NCI-H2081 (cell line): ENCODE measurements at places on chromosomes 7 and 10.

DNA sequence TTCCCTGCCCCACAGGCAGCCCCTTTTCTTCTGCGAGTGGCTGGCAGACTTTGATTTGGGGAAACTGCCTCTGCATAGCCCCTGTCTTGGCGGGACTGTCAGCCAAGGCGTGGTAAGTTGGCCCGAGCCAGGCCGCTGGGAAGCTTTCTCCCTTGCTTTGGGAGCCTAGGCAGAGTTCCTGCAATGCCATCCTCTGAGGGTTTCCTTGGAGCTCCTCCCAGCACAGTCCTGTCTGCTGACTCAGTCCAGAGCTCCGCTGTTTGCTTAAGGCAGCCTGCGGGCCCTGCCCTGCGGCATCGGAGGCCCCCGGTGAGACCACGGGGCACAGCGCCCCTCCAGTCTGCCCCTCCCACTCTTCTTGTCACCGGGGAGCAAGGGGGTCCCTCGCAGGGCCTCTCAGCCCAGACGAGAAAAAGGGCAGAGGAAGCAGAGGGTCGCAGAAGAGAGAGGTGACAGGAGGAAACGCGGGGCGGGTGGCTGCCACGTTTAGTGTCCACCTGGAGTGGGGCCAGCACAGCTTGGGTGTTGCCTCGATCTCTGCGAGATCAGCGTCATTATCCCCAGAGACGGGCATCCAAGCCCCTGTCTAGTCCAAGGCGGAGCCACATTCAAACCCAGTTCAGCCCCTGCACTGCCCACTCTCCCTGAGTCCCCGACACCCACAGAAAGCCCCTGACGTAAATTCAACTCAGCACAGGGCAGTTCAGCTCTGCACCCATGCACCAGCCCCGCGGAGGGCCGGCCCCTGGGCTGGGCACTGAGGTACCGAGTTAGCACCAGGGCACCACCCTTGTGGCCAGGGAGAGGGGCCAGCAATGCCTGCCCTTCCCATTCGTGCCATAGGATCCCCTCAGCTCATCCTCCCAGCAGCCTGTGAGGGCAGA lies 59.0 kb upstream of the CHST15 start:
- peak; percentile 59 for DNase-seq

DNA sequence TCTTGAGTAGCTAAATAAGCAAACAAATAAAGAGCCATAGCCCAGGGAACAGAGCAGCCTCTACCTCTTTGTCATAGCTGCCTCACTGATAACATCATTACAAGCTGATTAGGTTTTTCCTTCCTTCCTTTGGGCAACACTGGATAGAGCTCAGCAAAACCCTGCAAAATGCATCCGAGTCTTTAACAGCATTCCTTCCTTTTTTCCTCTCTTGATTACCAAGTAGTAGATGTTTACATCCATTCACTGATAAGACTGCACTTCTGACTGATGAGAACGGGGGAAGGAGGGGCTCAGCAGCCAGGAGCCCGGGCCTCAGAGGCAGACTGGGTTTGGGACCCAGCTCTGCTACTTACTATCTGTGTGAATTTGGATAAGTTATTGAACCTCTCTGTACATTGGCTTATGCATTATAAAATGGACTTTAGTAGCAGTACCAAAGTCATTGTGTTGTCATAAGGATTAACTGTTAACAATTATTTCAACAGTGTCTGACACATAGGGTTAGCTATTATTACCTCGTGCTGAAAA lies 214.2 kb downstream of the ANK3 start:
- DNase-seq, result no peak

DNA sequence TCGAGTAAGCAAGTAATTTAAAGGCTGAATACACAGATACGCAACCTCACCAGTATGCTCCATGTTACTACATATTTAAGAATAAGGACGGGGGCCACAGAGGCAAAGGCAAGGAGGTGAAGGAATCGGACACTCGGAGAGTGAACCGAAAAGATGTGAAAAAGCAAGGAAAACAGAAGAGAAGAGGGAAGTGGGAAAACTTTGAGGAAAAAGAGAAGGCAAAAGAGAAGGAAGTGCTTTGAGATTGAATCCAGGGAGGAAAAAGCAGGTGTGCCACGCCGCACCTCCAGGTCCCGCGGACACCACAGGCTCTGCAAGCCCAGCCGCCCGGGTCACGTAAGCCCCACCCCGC lies 367 bp upstream of the AVL9 start:
- no peak for DNase-seq

DNA sequence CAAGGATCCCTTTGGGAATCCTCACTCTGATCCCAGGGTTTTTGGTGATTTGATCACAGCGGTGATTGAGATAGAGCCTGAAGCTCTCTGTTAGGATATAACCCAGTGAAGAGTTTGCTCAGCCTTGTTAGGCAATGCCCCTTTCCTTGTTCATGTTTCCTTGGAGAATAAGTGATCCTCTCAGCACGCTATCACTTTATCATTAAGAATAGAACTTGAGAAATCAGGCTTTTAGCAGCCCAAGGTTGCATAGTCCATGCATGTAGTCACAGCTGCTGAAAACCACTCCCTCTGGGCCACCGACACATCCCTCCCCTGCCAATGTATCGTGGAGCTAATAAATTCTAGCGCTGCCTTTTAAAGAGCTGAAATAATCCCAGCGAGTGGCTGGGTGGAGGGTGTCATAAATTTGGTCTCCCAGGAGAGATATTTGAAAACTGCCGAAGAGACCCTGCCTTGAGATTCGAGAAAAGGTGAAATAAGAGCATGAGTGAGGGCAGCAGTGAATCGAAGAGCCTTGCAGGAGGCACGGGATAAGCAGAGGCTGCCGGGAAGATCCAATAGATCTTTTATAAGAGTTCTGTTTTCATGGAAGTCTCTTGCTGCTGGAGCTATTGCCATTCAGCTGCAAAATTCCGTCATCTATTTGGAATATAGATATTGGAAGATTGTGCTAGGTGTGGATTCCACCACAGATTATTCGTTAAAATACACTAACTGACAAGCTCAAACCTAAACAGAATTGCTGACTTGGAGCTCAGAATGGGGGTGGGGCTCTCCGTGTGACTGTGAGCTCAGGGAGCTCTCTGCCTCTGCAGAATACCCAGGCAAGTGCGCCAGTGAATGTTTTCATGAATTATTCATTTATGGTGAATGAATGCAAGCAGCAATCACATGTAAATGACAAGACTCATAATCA lies 249.8 kb downstream of the TRIL start:
- no peak for DNase-seq

DNA sequence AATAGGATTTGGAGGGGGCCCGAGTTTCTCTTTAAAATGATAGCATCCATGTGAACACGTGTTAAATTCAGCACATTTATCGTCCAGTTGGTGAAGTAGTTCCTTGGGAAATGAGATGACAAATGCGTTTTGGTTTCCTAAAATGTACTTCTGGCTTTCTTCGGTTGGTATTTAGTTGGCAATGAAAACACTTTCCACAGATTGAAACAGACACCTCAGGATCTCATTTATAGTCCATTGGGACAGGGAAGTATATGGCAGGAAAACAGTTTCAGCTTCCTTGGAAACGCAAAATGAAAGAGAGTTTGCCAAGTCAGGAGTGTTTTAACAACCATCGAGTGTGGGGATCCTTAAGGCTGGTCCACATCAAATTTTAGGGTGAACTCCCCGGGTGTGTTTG lies 19.4 kb upstream of the LYZL1 start:
- DNase-seq, result no peak

- peak; percentile 16 for DNase-seq
Measured at GRCh38 chr10:102504179-102504975, 605 bp downstream of the SUFU start.

DNA sequence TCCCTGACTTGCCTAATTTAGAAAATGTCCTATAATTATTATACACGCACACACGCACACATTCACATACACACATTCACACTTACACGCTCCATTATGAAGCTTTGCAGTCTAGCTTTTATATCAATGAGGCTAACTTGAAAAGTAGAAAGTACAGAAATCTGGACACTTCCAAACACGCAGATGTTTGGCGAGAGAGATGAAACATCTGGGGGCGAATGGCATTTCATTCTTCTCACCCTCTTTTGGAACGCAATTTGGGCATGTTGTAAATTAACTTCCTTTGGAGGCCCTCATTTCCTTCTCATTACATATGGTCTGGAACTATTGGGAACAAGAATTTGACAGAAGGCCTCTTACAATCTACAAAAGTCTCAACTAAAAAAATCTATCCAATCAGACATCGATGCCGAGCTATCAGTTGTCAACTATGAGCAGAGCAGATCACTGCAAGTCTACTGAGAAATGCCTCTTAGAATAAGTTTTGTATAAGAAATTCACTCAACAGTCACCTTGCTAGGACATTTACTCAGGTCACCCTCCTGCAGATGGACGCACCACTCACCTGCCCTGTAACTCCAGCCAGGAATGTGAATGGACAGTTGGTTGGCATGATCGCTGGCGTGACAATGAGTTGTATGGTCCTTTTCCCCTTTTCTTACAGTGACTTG lies 115.2 kb upstream of the ADAM12 start:
- DNase-seq, result no peak

GRCh38 chr10:81909453-81909852 lies 34.5 kb downstream of the NRG3 start:
- no peak for DNase-seq

GRCh38 chr7:132440151-132440550 lies 136.1 kb downstream of the PLXNA4 start:
- DNase-seq, result no peak

DNA sequence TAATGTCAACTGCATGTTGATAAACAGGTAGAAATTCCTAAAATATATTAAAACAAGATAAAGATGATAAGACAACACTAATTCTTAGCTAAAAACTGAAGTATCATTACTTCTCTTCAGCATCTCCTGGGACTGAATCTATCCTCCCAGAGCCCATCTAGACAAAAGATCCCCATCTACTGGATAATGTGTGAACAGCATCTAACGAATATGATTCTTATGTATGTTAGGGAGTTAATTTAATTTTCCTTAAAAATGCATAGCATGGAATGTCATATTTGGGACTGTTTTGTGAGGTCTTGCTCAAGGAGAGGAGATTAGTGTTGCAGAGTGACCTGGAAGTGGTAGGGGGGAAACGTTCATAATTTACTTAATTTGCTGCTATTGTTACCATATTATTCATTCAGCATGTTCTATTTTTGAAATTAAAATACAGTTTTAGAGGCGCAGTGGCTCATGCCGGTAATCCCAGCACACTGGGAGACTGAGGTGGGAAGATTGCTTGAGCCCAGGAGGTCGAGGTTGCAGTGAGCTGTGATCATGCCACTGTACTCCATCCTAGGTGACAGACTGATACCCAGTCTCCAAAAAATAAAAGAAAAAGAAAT lies 305.1 kb upstream of the CSTF2T start:
- peak; percentile 21 for DNase-seq

DNA sequence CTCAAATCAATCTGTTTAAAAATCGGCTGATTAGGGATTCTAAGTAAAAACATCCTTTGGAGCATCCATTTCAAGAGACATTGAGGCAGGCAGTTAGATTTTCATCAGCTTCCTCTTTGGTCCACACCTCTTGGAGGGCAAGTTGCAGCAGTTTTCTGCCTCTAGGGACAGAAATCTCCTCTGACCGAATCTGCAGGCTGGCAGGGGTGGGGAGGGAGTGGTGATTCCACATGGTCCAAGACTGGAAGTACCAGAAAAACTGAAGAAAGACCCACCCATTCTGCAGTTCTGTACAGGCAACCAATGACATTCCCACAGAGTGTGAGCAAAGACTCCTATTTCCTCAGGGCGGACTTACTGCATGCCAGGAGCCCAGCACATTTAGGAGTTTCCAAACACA lies 29.0 kb downstream of the FGFBP3 start:
- no peak for DNase-seq

GRCh38 chr7:95596198-95597063 lies at the start of gene PDK4:
TSS of gene PDK4 (minus strand) at chr7:95596516. CDS start at chr7:95596293, 223 bp downstream.
- DNase-seq, result peak; percentile 35

- DNase-seq, result no peak
Measured at GRCh38 chr10:106680061-106680460, 484.4 kb downstream of the SORCS1 start.

- no peak for DNase-seq
Measured at GRCh38 chr10:52523696-52524095, 209.6 kb downstream of the DKK1 start.

- DNase-seq, result no peak
Measured at GRCh38 chr10:83934641-83935338, 204.5 kb upstream of the GHITM start.

- no peak for DNase-seq
Measured at GRCh38 chr7:122942059-122942458, 53.4 kb downstream of the TAS2R16 start.

DNA sequence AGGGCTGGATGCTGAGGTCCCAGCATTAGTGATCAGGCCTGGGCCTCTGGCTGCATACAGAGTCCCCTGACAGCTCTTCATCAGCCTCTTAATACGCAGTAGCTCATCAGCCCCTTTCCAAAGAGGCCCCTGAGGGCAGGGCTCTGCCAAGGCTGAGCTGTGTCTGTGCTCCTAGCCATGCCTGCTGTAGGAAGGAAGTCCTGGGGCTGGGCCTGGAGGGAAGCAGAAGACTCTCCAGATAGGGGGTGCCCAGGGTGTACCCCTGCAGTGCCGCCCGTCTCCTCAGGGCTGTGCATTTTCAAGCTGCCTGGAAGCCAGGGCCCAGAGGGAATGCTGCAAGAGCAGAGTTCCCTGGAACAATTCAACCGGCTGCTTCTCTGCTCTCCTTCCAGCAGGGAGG lies 7.3 kb upstream of the RET start:
- no peak for DNase-seq

GRCh38 chr10:100741378-100742075 lies 3.9 kb upstream of the PAX2 start:
- DNase-seq, result no peak

GRCh38 chr7:102415685-102416225 lies 17.6 kb upstream of the ORAI2 start:
- DNase-seq, result no peak
